ENCODE measurements at places on chromosomes 1 and 21.

DNA sequence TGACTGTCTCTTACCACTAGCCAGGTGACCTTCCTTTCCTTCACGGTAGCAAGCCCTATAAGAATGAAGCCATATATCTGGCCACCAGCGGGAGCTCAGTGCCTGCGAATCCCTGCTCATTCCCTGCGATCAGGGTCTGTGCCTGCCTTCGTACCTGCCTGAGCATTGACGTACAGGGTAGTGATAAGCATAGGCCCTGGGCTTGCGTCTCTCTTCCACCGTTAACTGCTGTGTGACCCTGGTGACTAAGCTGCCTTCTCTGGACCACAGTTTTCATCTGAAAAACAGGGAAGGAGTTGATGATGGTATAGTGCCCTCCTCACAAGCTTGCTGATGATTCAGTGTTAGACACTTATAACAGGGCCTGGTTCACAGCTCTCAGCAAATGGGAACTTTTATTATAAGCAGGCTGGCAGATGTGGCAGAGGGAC is 4.1 kb downstream of the ZC3H12A start:
- DNase-seq: no peak

DNA sequence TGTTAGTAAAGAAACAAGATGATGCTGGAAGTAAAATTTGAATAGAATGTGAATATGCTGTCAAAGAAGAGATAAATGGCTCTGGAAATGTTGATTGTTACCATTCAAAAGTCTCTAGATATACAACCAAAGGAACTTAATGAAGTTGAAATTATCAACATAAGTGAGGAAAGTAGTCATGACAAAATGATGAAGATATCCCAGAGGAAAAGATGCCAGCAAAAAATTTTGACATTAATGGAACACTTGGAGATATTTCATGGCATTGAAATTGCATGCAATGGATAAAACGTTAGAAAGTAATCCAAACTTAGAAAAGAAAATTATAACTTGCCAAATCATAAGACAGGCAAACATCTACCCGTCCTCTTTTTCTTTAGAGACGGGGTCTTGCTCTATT is 154.5 kb upstream of the OLFM3 start:
- DNase-seq: no peak

GRCh38 chr21:36297938-36298572 is 21.9 kb upstream of the MORC3 start:
- DNase-seq: no peak

GRCh38 chr1:31939484-31940329 is 1.5 kb upstream of the PTP4A2 start:
- no peak for DNase-seq

DNA sequence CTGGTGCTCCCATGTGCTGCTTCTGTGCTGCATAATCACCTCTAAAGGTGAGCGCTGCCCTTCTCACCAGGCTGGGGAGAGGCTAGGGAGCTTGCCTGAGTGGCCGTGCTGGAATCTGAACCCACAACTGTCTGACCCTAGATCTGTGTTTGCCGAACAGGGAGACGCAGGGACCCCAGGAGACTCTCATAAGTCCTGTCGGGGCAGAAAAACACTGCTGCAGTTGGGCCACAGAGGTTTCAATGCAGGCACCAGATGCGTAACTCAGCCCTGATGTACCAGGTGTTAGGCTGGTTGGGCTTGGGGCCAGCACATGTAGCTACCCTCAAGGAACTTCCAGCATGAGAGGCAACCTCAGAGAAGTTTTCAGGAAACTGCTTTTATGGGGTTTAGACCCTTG is 49.5 kb upstream of the DMRTB1 start:
- no peak for DNase-seq

- no peak for DNase-seq
These were observed 160.7 kb upstream of the KLHDC7A start for GRCh38 chr1:18320051-18320450.

DNA sequence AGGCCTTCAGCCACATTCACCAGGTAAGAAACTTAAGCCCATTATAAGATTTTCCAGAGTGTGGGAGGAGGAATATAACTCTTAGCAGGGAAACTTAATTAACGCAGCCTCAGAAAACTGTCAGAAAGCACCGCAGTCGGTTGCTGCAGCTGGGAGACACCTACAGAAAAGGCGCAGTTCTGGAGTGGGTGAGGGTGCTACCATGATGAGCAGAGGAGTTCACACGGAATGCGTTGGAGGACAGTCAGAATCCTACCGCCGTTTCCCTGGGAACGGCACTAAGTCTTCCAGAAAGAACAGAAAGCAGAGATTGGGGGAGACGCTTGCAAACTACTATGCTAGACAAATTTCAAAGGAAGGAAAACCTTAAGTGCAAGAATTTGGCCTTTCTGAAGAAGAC is 6.4 kb downstream of the ACTN2 start:
- no peak for DNase-seq

- DNase-seq: no peak
These were observed 2.2 kb downstream of the SLC30A2 start for GRCh38 chr1:26043765-26044164.

GRCh38 chr1:188669728-188670382 is 1807.8 kb downstream of the BRINP3 start:
- DNase-seq: no peak

DNA sequence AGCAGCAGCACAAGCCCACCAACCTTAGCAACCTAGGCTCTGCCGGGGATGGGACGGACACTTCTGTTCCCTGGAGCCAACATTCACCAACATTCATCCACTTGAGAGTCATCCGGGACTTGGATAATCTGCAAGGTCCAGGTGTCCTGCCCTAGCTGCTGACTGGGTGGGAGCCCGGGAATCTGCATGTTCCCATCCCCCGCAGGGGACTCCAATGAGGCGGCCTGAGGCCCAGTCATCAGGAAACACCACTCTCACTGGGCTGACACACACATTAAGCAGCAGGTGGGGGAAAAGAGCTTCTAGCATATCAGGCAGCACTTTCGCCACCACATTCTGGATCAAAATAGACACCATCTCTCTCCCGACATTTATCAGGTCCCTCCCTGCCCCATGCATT is 38.4 kb upstream of the CCSAP start:
- DNase-seq: no peak

DNA sequence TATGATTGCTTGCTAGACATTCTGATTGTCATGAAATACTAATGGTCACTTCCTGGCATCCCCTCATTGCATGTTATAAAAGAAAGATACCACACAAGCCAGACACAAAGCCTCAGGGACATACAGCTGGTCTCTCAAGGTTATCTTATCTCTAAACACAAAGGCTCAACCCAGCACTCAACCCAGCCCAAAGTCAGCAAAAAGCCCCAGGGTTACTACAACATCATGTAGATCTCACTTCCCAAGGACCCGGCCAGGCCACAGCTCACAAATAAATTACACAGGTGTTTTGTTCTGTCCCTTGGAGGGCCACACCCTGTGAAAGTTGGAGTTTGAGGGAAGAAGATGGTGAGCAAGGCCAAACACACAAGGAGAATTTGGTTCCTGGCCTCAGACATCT is 109.7 kb upstream of the BARHL2 start:
- no peak for DNase-seq

DNA sequence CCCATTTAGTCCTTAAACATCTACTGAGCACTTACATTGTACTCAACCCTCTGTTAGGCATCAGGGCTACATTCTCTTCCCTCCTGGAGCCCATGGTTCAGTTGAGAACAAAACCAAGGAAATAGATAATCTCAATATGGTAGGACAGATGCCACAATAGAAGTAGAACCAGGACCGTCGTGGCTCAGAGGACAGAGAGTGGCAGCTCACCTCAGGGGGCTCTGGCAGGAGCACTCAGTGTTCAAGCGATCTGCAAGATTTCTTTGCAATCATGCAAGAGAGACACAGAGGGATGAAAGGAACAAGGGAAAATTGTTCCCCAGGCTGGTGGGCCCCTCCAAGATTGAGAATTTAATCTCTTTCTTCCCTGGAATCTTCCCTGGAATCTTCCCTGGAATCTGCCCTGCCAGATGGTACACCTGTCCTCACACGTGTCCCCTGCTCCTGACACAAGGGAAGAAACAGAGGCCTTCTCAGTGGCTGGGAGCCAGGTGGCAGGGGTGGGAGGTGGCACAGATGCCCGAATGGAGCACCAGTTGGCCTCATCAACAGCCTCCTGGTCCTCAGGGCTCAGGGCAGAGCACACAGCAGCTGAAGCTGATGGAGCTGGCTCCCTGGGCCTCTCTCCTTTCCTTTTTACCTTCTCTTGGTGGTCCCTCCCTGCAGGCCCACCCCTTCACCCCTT is 135.4 kb downstream of the PLXNA2 start:
- no peak for DNase-seq

- peak; percentile 41 for DNase-seq
These were observed 12.2 kb downstream of the CITED4 start for GRCh38 chr1:40849801-40850592.

DNA sequence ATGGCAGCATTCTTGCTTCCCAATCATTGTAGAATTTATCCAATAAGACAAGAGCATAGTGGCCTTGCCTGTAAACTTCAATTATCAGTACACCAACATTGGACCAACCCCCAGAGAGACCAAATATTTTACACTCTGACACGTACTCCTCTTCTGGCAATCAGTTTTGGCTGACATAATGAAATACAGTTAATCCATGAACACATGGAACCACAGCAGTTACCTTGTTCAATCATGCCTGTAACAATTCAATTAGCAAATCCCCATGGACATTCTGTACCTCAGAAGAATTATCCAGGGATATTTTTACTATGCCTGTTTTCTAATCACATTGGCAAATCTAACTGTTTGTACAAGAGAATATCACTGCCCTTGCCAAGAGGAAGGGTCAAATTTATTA is 2162.0 kb downstream of the MRPL39 start:
- no peak for DNase-seq

- no peak for DNase-seq
These were observed 19.1 kb upstream of the ATF3 start for GRCh38 chr1:212589446-212589845.

DNA sequence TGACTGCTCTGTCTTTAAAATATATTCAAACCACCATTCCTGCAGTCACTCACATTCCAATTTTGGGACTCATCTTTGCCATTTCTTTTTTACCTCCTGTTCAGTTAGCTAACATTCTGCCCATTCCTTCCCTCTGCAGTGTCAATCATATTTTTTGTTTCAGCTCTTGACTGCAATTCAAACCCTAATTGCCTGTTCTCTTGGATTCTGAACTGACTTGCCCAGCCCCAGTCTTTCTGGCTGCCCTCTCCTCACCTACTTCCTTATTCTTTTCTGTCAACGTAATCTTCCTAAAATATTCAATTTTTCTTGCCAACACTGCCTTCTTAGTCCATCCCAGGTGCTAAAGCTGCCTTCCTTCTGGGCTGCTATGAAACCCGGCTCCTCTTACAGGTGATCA is 6.1 kb downstream of the PRDM2 start:
- no peak for DNase-seq

DNA sequence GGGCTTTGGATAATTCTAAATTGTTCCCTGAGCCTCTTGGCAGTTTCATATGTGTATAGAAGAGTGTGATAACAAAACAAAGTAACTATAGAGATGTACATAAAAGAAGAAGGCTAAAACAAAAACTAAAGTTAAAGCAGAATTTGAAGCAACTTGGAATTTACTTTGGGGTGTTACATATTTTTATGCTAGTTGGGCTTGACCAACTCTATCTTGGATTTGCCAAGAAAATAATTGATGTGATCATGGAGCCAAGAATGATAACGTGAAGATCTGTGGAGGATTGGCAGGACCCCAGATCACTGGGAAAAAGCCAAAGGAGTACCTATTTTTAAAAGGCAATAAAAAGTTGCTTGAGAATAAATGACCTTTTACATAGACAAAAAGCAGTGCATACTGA is 206.9 kb downstream of the LMO4 start:
- no peak for DNase-seq

DNA sequence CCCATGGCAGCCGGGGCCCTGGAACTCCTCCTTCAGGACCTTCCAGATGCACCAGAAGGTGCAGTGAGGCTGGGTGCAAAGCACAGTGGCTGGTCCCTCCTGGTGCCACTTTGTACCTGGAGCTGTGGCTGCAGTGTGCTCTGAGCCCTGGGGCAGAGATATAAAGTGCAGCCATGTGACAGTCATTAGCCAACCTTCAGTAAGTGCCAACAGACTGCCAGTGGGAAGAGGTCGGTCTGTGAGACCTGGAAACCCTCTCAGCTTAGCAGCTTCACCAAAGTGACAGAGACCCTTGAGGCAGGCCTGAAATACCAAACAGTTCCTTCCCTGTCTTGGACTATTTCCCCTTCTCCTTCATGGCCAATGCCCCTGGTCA is 26.7 kb upstream of the NGF start:
- DNase-seq: no peak

- DNase-seq: no peak
These were observed 13.7 kb upstream of the ZNF691 start for GRCh38 chr1:42832641-42833240.

- no peak for DNase-seq
These were observed 3.5 kb downstream of the WLS start for GRCh38 chr1:68228851-68229250.

DNA sequence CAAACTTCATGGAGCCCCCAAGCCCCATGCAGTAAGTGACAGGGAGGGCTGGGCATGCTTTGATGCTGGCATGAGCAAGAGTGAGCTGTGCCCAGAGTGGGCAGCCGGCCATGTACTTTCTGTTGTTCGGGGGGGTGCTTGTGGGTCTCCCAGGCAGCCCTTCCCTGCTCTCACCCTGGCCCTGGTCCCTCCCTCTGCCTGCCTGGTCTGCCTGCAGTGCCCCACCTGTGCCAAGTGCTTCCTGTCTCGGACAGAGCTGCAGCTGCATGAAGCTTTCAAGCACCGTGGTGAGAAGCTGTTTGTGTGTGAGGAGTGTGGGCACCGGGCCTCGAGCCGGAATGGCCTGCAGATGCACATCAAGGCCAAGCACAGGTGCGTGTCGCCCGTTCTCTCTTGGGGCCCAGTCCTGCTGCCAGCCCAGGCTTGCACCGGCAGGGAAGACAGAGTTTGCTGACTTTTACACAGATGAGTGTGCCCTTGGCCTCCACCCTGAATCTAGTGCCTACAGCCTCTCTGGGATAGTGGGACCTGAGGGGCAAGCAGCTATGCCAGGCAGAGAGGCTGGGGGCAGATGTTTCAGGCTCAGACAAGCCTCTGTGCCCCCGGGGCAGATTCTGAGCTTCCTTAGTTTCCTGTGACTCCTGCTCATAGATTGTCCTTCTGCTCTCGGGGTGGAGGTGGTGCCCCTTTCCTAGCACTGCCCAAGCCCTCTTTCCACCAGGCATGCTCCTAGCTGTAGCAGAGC is 7.6 kb downstream of the ZBTB48 start:
- DNase-seq: no peak

GRCh38 chr1:42937836-42938644 is 20.6 kb downstream of the SLC2A1 start:
- DNase-seq: no peak

DNA sequence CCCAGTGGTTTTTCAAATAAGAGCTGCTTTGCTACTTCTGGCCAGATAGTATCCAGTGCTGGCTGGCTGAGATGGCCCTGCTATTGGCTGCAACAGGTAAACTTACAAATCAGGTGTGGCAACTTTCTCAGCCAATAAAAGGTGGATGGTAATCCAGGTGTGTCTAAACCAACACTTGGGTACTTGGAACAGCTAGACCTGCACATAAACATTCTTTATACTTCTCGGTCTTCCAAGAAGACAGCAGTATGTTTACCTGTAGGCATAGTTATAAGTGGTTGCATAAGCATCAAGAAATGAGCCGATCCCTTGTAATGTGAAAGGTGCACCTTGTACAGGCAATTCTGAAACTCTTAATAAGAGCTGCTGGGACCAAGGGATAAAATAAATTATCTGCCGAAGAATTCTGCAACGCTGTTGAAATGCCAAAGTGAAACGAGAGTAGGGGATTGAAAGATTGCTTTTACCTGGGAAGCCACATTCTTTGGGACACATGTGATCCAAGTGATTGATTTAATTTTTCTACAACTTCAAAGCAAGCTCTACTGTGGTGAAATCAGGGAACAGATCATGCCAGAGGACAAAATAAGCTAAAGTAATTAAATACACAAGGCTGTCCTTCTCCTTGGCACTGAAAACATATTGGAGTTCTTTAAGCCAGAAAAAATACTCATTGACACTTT is at the start of gene CLDN8:
CLDN8 (minus strand) TSS at position 57 of the 683 bp plus-strand sequence. CDS start 172 bp downstream, outside the sequence.
- DNase-seq: no peak
